ENCODE measurements at places on chromosomes 12 and 14.

DNA sequence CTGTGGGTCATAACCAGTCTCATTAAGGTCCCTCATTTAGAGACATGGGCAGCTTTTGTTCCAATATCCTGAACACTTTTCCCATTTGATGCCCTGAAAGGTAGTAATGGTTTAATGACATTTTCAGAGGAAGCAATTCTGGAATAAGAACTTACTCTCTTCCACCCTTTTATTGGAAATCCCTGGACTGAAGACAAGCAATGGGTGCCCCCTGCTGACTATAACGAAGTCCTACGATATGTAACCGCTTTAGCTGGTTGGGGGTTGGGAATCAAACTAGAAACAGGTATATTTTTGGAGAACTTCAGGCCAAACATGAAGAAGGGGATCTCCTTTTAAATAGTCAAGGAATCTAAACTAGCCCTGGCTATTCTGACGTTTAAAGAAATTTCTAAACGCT, 20.5 kb downstream of the SARNP start:
- no peak for DNase-seq

DNA sequence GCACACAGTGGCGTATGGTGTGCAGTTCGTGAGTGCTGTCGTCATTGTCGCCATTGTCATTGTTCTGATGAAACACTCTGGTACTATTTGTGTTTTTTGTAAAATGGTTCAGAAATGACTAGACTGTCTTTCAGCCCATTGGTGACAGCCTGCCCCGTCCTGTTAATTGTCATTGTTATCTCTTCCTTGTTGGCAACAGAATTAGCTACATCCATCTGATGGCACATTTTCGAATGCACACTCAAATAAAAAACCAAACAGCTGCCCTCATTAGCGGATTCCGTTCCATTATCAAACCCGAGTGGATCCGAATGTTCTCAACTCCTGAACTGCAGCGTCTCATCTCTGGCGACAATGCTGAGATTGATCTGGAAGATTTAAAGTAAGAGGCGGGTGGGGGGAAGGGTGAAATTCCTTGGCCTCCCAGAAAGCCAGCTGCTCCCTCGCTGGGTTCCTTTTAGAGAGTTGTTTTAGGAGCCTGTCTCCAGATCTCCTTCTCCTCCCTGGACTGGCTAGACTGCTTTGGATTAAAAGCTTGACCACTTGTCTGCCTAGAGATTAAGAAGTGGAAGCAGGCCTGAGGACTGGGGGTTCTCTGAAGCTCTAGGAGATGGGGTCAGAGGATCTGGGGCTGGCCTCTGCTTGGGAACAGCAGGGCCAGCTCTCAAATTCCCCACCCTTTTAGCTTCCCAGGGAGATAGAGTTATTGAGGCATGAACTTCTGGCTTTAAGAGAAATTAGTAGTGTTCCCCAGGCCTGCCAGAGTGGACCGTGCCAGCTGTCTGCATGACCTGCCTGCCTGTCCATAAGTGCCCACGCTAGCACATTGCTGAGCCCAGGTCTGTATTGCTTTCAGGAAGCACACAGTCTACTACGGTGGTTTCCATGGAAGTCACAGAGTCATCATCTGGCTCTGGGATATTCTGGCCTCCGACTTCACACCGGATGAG, 43.3 kb downstream of the MMAB start:
- DNase-seq: no peak

DNA sequence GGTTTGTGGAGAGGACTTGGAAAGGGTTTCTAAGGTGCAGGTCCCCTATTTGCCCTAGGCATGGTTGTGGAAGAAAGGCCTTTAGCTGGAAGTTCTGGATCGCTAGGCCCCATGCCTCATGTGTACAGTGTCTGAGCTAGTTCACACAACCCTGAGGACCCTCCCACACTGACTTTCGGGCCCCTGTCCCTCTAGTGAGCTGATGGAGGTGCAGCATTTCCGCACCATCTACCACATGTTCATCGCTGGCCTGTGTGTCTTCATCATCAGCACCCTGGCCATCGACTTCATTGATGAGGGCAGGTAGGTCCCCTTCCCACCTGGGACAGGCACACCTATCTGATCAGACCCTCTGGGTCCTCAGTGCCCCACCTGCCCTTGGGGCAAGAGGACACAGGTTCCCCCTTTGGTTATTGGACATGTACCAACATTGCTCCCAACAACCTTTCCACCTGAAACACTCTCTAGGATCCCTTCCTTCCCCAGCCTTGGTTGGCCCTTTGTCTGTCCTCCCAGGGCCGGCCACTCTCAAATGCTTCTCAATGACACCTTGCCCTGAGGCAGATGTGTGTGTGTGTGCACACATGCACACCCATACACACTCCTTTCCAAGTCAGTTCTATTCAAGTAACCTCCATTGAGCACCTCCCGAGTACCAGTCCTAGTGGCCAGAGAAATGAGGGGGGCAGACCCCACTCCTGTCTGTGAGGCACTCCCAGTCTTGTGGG, 2.6 kb downstream of the SOAT2 start:
- no peak for DNase-seq

GRCh38 chr14:90714811-90715210, 101.4 kb downstream of the TTC7B start:
- DNase-seq: no peak

DNA sequence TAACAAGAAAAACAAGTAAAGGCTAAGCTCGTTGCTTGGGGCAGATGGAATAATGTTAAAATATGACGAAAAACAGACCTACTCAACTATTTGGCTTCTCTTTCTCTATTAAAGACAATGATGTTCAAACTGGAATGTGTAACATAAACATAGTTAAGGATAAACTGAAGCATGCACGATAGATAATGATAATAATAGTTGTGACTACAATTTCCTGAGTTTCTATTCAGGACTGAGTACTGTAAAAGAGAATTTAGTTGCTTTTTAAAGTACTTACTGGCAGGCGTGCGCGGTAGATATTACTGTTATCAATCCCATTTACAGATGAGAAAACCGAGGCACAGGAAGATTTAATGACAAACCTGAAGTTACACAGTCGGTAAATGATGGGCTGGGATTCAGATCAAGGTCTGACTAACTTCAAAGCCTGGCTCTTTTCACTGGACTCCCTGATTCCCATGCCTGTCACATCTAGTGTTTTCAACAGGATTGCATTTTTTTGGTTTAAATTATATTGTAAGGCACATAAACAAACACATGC, 103.0 kb downstream of the CRADD start:
- DNase-seq: no peak

DNA sequence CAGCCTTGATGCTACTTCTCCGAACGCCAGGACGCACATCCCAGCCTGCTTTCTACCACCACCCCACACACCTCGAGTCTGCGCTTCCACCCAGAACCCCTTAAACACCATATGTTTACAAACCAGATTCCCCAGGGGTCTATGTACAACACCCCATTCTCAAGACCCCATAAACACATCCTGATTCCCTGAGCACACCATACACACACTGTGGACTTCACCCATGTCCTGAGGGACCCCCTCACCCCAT, 733 bp downstream of the TTC7B start:
- no peak for DNase-seq

GRCh38 chr12:69023840-69024239, 90.9 kb upstream of the CPM start:
- DNase-seq: no peak

- no peak for DNase-seq
Measured at GRCh38 chr14:105126126-105126980, 42.2 kb downstream of the JAG2 start.

DNA sequence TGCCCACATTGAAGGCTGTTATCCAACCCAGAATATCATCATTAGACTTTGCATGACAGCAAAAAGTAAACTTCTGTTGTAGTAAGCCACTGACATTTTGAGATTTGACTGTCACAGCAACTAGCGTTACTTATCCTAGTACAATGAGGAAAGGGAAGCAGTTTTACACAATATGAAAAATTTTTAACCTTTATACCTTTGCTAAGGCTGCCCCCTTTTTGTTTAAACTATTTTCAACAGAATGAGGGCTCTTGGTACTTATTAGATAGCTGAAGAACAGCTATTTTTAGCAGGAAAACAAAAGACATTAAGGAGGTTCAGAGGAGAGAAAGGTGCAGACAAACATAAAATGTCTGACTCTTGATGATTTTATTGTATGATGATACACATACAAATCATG, 23.4 kb upstream of the TMX1 start:
- DNase-seq: no peak

DNA sequence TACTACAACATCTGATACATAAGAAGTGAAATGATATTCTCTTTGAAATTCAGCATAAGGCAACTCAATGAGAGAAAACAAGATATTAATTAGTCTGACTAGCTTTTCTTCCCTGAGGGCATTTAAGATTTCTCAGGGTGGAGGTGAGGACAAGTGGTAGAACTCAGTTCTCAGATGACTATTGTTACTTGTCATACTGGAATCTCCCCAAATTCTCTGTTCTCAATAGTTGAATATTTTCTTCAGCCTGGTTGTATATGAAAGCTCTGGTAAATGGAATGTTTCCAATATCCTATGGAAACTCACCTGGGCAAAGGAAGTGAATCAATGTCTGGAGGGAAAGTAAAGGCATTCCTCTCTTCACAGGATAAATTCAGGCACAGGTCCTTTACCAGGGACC, 18.2 kb upstream of the ITGA5 start:
- DNase-seq: no peak

- no peak for DNase-seq
Measured at GRCh38 chr14:36450550-36450949, 69.5 kb downstream of the NKX2-1 start.

DNA sequence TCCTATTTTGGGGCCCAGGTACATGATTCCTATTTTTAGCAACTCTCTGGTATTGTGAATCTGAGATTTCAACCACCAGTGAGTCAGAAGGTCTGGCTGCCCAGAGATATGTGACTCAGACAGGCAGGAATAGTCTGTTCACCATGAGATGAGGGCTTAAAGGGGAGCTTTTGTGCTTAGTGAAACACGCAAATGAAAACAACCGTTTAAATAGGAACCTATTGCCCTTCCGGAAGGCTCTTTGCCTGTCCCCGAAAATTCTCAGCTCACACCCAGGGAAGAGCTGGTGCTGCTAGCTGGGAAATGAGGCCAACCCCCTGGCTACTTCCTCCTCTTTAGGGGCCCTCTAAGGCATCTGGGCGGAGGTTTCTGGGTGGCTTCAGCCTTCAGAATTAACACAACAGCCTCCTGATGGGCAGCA, 283.6 kb downstream of the CACNA1C start:
- peak; percentile 69 for DNase-seq

- no peak for DNase-seq
Measured at GRCh38 chr12:8630131-8630530, 17.5 kb upstream of the AICDA start.

DNA sequence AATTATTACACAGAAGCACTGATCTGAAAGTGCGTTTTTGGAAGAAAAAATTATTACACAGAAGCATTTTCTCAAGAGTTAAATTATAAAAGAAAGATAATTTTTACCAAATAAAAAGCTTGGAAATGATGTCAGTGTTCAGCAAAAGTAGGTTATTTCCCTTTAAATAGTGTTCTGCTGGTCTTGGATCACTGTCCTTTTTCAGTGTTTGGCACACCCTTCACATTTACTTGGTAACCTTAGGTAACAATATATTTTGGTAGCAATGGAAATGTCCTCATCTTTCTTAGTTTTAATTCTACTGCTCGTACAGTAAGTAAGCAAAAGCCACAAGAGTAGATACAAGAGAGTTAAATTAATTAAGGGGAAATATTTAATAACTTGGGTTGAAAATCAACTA, 40.3 kb downstream of the FERMT2 start:
- DNase-seq: no peak

DNA sequence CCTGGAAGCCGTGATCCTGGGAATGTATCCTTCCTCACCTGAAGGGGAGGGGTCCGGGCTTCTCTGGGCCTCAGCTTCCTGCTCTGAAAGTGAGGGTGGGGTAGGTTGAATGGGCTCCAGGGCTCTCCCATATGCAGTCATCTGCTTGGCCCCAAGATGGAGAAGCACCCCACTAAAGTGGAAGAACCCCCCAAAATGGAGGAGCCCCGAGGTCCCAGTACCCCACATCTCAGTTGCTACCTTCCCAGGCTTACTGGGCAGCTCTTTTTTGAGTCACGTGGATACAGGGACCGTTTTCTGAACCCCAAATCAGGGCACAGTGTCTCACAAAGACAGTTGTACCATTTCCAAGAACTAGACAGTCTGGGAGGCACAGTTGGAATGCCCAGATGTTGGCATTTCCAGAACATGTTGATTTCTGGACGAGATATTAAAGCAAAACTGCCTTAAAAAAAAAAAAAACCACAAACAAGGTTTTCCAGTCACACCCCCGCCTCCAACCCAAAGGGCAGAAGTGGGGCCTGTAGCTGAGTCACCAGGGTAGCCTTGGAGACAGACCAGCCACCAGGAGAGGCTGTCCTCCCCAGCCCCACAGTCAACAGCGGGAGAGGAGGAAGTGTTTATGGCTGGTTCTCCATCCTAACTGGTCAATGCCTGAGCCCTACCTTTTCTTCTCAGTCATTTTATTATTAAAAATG, 12.1 kb downstream of the VASH1 start:
- DNase-seq: peak; percentile 49

- DNase-seq: no peak
Measured at GRCh38 chr14:102320671-102321455, 1.3 kb downstream of the ZNF839 start.

- no peak for DNase-seq
Measured at GRCh38 chr14:27739657-27740156, 1026.9 kb upstream of the FOXG1 start.

DNA sequence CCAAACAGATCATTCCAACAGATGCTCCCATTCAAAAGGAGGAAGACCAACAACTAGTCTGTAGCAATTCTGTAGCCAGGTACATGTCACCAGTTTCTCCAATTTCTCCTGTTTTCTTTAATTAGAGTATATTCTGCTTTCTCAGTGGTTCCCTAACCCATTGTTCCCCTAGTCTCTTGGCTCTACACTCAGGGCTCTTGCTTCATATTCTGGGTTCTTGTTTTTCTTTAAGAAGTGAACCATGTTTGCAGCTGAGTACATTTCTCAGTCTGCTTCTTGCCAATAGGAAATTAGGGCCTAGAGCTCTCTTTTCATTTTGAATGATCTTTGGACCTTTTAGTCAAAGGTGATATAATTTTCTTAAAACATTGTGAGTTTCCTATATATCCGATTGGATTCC, 29.4 kb upstream of the STXBP6 start:
- no peak for DNase-seq

DNA sequence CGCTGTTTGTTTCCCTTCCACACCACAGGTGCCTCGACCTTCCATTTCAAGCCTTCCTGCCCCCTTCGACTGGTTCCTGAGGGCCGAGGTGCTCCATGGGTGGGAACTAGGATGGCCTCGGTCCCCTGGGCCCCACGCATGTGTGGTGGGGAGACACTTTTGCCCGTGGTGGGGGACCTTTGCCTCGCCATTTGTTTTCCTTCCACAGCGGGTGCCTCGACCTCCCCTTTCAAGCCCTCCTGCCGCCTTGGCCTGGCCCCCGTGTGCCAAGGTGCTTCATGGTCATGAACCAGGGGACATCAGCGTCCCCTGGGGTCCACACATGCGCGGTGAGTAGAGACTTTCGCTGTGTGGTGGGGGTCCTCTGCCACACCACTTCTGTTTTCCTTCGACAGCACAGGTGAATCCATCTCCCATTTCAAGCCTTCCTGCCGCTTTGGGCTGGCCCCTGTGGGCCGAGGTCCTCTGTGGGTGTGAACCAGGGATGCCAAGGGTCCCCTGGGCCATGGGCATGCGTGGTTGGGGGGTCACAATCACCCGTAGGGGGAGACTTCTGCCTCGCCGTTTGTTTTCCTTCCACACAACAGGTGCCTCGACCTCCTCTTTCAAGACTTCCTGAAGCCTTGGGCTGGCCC, 364.4 kb downstream of the ALG10 start:
- DNase-seq: no peak

GRCh38 chr12:21608196-21608595, 3.5 kb upstream of the GYS2 start:
- DNase-seq: no peak

GRCh38 chr14:106204063-106204462, 677.7 kb downstream of the TMEM121 start:
- no peak for DNase-seq
